ENCODE measurements at places on chromosomes 13 and 19.

DNA sequence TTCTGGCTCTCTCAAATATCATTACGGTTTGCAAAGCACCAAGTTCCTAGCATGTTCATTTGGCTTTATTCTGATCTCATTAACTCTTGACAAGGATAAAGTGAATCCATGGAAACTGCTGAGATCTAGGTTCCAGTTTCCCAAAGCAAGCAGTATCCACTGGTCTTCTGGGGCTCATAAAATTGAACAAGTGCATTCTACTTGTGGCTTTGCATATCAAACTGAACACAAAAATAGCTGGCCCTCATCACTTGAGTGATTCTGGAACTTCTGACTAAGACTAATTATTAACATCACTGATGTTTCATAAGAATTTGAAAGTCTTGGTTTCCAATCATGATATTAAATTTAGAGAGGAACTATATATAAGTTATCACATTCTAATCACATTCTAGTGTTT lies 6.3 kb upstream of the KCTD12 start:
- no peak for DNase-seq

- DNase-seq: no peak
These were observed 1438.6 kb downstream of the UQCRFS1 start for GRCh38 chr19:27774337-27774736.

- no peak for DNase-seq
These were observed 4.1 kb downstream of the TIMM13 start for GRCh38 chr19:2423071-2423914.

- no peak for DNase-seq
These were observed 41.4 kb downstream of the COL4A2 start for GRCh38 chr13:110348309-110349105.

Measured in activated CD4-positive, alpha-beta T cell treated with anti-CD3 and anti-CD28 coated beads, Interleukin-2, amount 10 ng/mL, durations not matched to agents 7 days and 5 days (primary cell).